ENCODE measurements at places on chromosomes 5 and 9. TPM values are rescaled to one million over a fixed set of nuclear protein-coding genes. Genes with fewer than 3 reads are reported as not detected.

DNA sequence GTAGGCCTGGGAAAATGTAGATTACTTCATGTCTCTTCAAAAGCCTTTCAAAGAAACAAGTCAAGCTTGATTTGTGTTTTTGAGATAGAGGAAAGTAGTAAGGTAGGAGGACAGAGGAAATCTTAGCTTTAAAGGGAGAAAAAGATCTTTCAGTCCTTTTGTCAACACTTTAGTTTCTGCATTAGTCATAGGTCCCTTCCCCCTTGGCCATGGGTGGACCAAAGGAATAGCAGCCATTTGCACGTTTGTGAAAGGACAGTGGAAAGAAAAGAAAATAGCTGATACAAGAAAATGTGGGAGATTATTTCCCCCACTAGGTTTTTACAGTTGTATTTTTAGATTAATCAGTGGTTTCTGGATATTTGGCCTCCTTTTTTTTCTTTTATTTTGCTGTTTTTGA is 121.9 kb upstream of the GRHPR start:
- DNase-seq: no peak
- H3K27me3 ChIP-seq: no peaks in the 10 kb centered on the region
- H3K4me1 ChIP-seq: no peaks in the 10 kb centered on the region
- H3K27ac ChIP-seq: no peak overlapping the region

DNA sequence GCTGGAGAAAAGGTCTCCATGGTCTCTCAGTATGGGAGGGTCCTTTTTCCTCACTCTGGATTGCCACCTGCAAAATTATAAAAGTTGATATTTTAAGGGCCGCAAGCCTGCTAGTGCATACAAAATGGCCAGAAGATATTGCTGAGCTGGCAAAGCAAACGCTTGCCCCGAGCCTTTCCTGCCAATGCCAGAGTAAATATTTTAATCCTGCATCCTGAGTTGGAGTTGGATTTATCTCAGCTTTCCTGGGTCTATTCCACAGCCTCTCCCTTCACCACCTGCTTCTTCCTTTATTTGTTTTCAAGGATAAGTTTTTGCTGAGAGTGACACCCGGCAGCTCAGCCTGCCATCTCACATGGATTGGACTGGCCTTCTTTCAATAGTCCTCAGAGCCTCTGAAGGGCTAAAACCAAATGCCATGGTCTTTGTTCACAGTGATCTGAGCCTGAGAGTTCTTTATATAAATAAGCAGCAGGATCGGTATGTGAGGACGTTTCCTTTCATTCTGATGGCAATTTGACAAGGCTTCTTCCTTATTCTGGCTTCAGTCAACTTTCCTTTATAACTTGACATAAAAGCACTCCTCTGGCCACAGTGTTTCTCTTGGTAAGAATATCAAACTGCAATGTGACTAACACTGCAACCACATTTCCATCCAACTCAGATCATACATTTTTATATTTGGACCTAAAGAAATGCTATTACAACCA is 170.1 kb downstream of the ADAMTS12 start:
- no peak for DNase-seq
- H3K36me3 ChIP-seq: no peaks in the 10 kb centered on the region
- H3K27me3 ChIP-seq: no peaks in the 10 kb centered on the region

GRCh38 chr9:107636571-107637381 is 147.2 kb upstream of the KLF4 start:
- H3K36me3 ChIP-seq: no peaks in the 10 kb centered on the region
- H3K27ac ChIP-seq: no peak overlapping the region
- peaks cover 15% of the 10 kb centered on the region for H3K4me1 ChIP-seq
- no peaks in the 10 kb centered on the region for H3K27me3 ChIP-seq

DNA sequence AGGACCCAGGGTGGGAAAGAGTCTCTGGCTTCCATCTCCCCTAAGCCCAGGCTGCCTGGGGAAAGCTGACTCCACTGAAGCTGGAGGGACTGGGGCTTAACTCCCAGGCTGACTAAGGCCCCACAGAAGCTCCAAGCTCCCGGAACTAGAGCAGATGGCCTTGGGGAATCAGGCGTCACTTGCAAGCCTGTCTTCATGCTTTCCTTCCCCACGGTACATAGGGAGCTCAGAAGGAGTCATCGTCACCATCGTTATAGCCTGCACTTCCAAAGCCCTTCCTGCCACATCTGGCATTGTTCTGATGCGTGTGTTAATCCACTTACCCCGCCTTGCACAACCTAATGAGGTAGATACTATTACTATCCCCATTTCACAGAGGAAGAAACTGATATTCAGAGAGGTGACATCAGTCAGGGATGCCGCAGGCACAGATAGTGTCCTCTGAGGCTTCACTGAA is 11.5 kb downstream of the AQP3 start:
- H3K4me3 ChIP-seq: no peak overlapping the region
- DNase-seq: no peak
- no peaks in the 10 kb centered on the region for H3K36me3 ChIP-seq
- no peaks in the 10 kb centered on the region for H3K27me3 ChIP-seq

DNA sequence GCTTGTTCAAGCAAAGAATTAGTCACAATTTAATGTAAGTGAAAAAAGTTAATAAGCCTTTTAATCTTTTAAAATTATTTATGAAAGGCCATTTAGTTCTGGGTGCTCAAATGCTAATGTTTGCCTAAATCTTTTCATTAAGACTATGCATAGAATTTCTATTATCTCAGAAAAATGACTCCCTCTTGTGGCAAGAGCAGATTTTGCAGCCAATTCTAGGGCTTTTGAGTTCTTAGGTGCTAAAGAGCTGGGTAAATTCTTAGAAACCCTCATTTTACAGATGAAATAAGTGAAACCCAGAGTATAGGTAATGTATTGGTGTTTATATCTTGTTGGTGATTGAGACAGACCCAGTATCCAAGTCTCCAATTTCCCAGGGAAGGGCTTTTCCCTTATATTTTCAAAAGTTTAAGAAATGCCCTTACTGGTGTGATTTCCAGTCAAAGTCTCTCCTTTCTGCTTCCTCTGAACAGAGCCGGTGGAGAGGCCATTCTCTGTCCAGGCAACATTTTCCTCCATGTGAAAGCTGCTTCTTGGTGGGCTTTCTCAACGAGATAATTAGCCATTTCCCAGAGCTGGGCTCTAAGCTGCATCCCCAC is 24.1 kb upstream of the PCSK5 start:
- no peaks in the 10 kb centered on the region for H3K4me1 ChIP-seq
- H3K27ac ChIP-seq: no peak overlapping the region
- no peaks in the 10 kb centered on the region for H3K36me3 ChIP-seq
- no peak for DNase-seq
- H3K27me3 ChIP-seq: no peaks in the 10 kb centered on the region
- H3K4me3 ChIP-seq: no peak overlapping the region

DNA sequence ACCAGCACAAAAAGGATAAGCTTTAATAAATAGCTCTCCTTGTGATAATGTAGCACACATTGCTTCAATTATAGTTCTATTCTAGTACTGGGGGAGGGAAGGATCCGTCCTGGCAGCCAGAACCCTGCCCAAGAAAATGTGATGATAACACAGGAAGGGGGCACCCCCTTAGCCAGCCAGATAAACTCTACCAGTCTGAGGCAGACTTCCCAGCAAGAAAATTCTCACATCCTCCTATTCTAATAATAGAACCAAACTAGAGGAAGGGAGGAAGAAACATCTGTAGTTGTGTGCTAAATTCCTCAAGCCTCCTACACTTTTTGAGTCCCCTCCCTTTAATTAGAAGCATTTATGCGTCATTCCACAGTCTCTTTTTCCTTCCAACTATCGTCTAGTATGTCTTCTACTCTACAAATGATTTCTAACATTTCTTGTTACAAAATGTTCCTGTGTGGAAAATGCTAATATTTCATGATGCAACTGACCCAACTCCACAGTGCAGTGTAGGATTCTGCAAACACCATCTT is 261.0 kb downstream of the SEMA5A start:
- H3K36me3 ChIP-seq: no peaks in the 10 kb centered on the region
- H3K4me1 ChIP-seq: no peaks in the 10 kb centered on the region
- DNase-seq: no peak
- no peak overlapping the region for H3K27ac ChIP-seq
- no peaks in the 10 kb centered on the region for H3K27me3 ChIP-seq
- no peak overlapping the region for H3K4me3 ChIP-seq

- no peak overlapping the region for H3K27ac ChIP-seq
- H3K4me3 ChIP-seq: no peak overlapping the region
- H3K27me3 ChIP-seq: no peaks in the 10 kb centered on the region
- H3K36me3 ChIP-seq: no peaks in the 10 kb centered on the region
- peaks cover 34% of the 10 kb centered on the region for H3K4me1 ChIP-seq
These were observed 135.1 kb upstream of the EFNA5 start for GRCh38 chr5:107805824-107806223.

DNA sequence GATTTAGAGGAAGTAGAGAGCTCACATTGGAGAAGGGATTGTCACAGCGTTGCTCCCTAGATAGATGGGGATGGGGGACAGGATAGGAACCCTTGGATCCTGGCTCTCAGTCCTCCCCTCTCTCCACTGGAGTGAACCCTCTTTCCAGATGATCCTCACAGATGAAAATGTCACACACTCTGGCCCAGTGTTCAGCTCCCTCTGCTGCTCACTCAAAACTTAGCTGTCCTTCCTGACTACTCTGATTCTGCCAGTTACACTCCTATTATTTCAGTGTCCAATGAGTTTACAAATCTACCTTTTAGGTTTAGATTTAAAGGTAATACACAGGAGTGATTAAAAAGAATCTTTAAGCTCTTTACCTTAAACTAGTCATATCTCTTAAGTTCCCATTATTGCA is 5.8 kb upstream of the SPINK7 start:
- H3K27ac ChIP-seq: no peak overlapping the region
- H3K36me3 ChIP-seq: no peaks in the 10 kb centered on the region
- H3K4me3 ChIP-seq: no peak overlapping the region
- H3K27me3 ChIP-seq: no peaks in the 10 kb centered on the region
- DNase-seq: no peak

GRCh38 chr5:8329773-8330172 is 460.8 kb downstream of the MTRR start:
- no peaks in the 10 kb centered on the region for H3K27me3 ChIP-seq
- no peaks in the 10 kb centered on the region for H3K36me3 ChIP-seq
- no peaks in the 10 kb centered on the region for H3K4me1 ChIP-seq

GRCh38 chr5:19987612-19988361 is at the start of gene CDH18:
CDH18 (minus strand) TSS chr5:19988200; CDS start chr5:19838986, 149,214 bp downstream.
- peak; percentile 83 for DNase-seq
- H3K36me3 ChIP-seq: no peaks in the 10 kb centered on the region
- no peak within 1 kb of the TSS for H3K27ac ChIP-seq
- H3K27me3 ChIP-seq: peaks cover 3% of the 10 kb centered on the region
- H3K4me1 ChIP-seq: no peaks in the 10 kb centered on the region

GRCh38 chr5:176574297-176574591 is 25.1 kb downstream of the CDHR2 start:
- H3K36me3 ChIP-seq: no peaks in the 10 kb centered on the region
- no peak overlapping the region for H3K27ac ChIP-seq
- H3K4me3 ChIP-seq: no peak overlapping the region
- DNase-seq: no peak

DNA sequence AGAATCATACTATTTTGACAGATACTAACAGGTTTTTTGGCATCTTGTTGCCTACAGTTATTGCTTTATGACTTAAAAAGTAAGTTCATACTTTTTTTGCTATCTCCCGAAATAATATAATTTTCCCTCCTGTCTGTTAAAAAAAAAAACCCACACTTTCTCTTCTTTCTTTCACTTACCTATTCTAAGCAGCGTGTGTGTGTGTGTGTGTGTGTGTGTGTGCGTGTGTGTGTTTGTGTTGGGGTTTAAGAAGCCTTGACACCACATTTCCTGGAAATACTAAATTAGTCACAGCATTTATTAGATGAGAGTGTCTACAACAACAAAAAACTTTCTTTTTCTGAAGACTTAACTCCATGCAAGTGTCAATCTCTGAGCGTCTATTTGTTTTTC is 12.4 kb downstream of the TNFAIP8 start:
- H3K36me3 ChIP-seq: 0 out of 3 replicates have a peak, but pooled peaks cover 2% of the 10 kb centered on the region
- no peaks in the 10 kb centered on the region for H3K27me3 ChIP-seq
- no peak overlapping the region for H3K27ac ChIP-seq
- no peak overlapping the region for H3K4me3 ChIP-seq
- H3K4me1 ChIP-seq: peaks cover 3% of the 10 kb centered on the region

- no peak overlapping the region for H3K27ac ChIP-seq
- no peaks in the 10 kb centered on the region for H3K36me3 ChIP-seq
- no peak overlapping the region for H3K4me3 ChIP-seq
- H3K27me3 ChIP-seq: no peaks in the 10 kb centered on the region
These were observed 569.5 kb upstream of the SEMA6A start for GRCh38 chr5:117144086-117144485.

- peaks cover 4% of the 10 kb centered on the region for H3K36me3 ChIP-seq
- no peak for DNase-seq
- no peak overlapping the region for H3K27ac ChIP-seq
- H3K4me3 ChIP-seq: no peak overlapping the region
These were observed 50.4 kb downstream of the HTR1A start for GRCh38 chr5:63911871-63912270.

DNA sequence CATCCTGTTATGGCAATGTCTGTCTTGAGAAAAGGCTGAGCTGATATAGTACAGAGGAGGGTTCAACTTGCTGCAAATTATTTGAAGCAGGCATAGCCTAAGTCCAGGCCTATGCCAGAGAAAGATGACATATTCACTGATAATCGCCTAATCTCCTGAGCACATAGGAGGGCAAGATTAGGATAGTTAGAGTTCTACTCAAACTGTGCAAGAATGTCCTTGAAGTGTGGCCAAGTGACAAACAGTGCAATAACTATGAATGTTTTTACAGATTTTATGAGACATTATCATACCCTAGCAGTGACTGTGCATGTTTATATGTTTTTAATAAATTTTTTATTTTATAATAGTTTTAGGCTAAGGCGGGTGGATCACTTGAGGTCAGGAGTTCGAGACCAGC is 96.2 kb downstream of the TSSK1B start:
- H3K27ac ChIP-seq: no peak overlapping the region
- no peak overlapping the region for H3K4me3 ChIP-seq
- H3K27me3 ChIP-seq: no peaks in the 10 kb centered on the region
- DNase-seq: no peak

- no peaks in the 10 kb centered on the region for H3K27me3 ChIP-seq
- no peak overlapping the region for H3K27ac ChIP-seq
- no peaks in the 10 kb centered on the region for H3K4me1 ChIP-seq
These were observed 62.1 kb upstream of the IL6ST start for GRCh38 chr5:56056875-56057274.

DNA sequence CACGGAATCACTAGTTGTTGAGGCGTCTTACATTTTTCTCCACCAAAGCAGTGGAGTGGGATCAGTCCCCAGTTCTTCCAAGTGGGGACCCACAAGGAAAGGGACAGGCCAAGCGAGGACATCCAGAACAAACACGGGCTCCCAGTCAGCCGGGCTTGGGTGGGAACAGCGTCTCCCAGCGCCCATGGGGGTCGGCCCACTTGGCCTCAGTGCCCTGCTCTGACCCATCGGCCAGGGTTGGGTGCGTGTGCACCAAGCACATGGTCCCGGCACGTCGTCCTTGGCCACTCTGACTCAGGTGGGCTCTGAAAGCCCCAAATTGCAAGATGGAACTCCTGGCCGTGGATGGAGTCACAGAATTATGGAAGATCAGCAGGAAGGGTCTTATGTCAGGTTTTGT is 37.9 kb downstream of the DBH start:
- H3K4me1 ChIP-seq: peaks cover 4% of the 10 kb centered on the region
- no peaks in the 10 kb centered on the region for H3K27me3 ChIP-seq
- H3K36me3 ChIP-seq: peaks cover 3% of the 10 kb centered on the region
- H3K4me3 ChIP-seq: no peak overlapping the region
- no peak for DNase-seq

The ASB6 gene
- total RNA-seq: 21.6 TPM

The ZNF879 gene
- total RNA-seq: 6.4 TPM

The DNAI1 gene
- 0.22 TPM for total RNA-seq

The CARTPT gene
- total RNA-seq: not detected

The SPATA31D4 gene
- total RNA-seq: not detected

The DOLK gene
- total RNA-seq: 20.2 TPM

The CCL28 gene
- not detected for total RNA-seq

The RASGRF2 gene
- 11.3 TPM for total RNA-seq
